C1 segment of cervical spinal cord (tissue), 14 donors: ENCODE measurements at places on chromosomes 4 and X.

- DNase-seq, result no peak
Observed at GRCh38 chr4:37510626-37511025, 175.6 kb downstream of the RELL1 start.

GRCh38 chr4:156941940-156942548, 29.6 kb downstream of the PDGFC start:
- no peak for DNase-seq

DNA sequence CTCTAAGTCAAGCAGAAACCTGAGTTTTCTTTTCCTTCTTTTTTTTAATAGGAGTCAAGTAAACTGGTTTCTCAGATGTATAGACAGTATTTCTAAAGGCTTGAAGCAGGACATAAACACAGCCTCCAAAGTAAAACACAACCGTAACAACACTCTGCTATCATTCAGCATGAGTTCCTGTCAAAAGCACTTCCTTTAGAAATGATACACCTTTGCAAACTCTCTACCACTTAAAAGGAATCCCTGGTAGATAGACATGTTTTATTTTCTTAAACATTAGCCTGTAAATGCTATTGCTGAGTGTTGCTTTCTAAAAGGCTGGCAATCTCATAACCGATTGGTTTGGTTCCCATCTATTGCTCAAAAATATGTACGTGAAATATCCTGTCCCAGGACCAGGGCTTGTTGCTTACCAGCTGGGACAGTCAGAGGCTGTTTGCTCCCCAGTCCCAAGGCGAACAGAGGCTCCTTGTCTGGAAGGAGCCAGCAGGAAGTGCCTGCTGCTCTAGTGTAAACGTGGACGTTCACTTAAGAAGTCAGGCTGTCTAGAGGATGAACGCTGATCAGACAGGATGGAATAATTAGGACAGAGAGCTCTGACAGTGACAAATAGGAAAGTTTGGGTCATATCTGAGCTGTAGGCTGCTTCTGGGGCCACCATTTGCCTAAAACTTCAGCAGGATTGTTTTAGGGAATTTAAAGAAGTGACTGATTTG, 173.9 kb upstream of the KLF3 start:
- DNase-seq, result peak; percentile 1

- no peak for DNase-seq
Observed at GRCh38 chr4:113540859-113541258, 220.7 kb downstream of the CAMK2D start.

- no peak for DNase-seq
Observed at GRCh38 chr4:147960971-147961370, 229.1 kb downstream of the ARHGAP10 start.

DNA sequence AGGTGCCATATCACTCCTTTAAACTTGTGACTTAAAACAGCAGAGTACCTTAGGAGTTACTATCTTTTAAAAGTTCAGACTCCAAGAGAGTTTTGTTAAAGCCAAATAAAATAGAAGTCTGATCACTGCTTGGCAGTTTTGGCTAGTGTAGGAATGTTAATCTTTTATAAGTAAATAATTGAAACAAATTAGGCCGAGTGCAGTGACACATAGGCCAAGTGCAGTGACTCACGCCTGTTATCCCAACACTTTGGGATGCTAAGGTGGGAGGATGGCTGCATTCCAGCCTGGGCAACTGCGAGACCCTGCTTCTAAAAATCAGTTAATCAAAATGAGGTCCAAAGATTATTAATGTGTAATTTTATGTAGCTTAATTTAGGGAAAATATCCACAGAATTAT, 37.2 kb downstream of the WDR44 start:
- no peak for DNase-seq

DNA sequence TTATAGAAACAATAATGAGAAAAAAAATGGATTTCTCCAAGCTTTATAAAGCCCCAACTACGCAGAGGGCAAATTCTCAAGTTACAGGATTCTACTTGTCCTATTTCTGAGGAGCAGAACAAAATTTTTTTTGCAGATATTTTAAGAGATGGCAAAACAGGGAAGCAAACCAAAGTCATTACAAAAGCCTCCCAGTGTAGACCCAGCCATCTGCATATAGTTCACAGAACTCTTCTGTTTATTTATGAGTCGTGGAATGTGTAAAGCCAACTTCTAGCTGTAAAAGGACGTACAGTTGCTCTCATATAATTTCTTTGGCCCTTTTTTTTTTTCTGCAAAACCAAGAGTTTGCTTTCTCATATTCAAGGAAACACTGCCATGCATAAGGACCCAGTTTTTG, 120.4 kb downstream of the PCDH7 start:
- no peak for DNase-seq

GRCh38 chr4:185938654-185939053, 126.7 kb upstream of the SORBS2 start:
- DNase-seq, result no peak

DNA sequence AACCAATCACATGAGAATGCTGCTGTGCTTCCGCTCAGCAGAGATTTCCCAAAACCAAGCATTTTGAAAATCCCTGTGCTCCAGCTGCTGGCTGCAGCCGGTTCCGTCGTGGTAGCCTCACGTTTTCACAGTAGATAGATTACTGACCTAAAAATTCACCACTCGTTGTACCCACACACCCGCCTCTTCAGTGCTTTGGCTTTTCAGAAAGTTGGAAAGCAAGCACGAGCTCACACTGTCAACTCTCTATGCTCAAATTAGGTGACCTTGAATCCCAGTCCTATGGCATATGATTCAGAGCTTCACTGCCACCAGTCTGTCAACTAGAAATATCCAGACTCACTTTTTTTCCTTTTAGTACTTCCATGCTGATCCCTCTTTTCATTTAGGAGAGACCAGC, 168.9 kb downstream of the DCTD start:
- DNase-seq, result no peak

- DNase-seq, result no peak
Observed at GRCh38 chrX:97389761-97390192, 506.1 kb downstream of the RPA4 start.

DNA sequence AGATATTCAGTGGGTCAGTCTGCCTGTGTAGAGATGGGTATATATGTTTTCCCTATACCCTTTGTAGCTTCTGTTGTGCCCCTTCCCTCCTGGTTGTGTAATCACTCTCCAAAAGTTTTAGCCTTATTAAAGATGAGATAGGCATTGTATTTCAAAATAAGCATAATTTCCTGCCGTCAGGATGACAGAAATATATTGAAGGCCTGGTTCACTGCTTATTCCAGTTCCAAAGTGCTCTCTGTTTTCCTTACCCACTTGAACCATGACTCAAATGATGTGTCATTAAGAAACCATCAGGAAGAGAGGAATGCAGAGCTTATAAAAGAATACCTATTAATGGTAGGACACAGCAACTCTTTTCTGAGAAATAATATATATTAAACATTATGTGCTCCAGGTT, 178.5 kb downstream of the GABRB1 start:
- no peak for DNase-seq

DNA sequence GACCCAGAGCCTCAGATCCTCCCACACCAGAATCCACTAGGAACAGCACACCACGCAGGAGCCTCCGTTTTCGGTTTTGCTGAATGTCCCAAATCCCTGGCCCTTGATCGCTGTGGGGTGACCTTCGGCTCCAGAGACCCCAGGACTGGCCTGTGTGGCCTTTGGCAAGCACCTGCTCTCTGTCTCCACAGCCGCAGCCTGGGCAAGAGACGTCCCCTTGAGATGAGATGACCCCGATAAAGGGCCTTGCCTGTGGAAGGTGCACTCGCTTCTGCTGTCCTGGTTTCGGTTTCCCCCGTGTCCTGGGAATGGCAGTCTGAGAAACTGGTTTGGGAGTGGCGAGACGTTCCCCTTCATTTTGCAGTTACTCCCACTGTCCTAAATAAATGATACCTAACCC, 9.6 kb downstream of the PSAPL1 start:
- DNase-seq, result no peak

GRCh38 chr4:76989391-76990061, 40.0 kb downstream of the SEPTIN11 start:
- DNase-seq, result no peak

- DNase-seq, result no peak
Observed at GRCh38 chrX:129787336-129788055, 7.7 kb downstream of the SASH3 start.

DNA sequence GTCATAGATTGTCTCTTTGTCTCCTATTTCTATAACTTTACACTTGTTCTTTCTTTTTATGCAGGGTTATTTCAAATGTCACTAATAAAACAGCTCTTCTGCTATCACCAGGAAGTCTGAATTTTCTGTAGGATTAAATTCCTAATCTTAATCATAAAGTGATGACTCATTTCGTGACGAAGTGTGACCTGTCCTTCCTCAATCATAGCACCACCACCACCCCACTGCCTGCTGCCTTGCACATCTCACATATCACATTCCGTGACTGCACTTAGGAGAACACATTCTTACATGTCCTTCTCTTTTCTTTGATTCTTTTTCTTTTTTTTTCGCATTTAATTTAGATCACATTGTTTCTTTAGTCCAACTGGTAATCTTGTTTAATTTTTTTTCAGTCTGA, 57.7 kb upstream of the UGT2B7 start:
- no peak for DNase-seq

GRCh38 chr4:38151873-38152272, 191.7 kb downstream of the PTTG2 start:
- DNase-seq, result no peak

DNA sequence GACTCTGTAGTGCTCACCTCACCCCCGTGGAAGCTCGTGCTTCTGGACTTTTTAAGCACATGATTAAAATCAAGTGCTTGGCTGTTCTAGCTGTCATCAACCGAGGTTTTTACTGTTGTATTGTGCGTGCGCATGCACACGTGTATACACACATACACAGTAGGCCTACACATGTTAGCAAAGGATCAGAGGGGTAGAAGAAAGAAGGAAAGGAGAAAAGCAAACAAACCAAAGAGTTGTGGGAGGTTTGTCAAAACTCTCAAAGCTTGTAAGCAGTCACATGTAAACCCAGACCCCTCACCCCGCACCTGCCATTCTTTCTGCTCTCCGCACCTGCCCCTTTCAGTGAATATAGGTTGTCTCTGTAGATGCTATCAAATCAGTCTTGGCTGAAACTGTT, 311.8 kb downstream of the HS3ST1 start:
- no peak for DNase-seq

- no peak for DNase-seq
Observed at GRCh38 chrX:135410861-135411627, 10.7 kb upstream of the SMIM10L2A start.

- peak; percentile 8 for DNase-seq
Observed at GRCh38 chrX:129777218-129778030, 2.3 kb upstream of the SASH3 start.

GRCh38 chr4:7170012-7170411, 22.3 kb upstream of the SORCS2 start:
- DNase-seq, result no peak

DNA sequence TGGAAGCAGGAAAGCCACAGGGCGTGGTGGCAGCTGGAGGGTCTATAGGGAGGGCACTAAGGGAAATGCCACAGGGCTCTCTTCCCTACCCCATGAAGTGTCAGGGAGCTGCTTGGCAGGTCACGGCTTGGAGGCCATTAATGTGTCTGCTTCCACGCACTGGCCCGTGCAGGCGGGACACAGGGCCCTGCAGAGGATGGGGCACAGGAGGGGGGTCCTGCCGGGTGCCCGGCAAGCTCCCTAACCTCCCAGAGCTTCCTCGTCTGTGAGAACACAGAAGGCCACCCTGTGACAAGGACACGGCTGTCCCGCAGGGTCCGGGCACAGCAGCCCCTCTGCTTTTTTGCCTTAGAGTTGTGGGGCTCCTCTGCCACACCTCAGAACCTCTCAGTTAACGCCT, 25.5 kb downstream of the FAM53A start:
- no peak for DNase-seq

- DNase-seq, result no peak
Observed at GRCh38 chrX:134180601-134181274, 56.2 kb upstream of the CCDC160 start.

GRCh38 chr4:6942238-6942800, 32.7 kb downstream of the TBC1D14 start:
- DNase-seq, result no peak

GRCh38 chrX:42837101-42837726, 59.3 kb upstream of the PPP1R2C start:
- no peak for DNase-seq

GRCh38 chrX:120015145-120016067, 62.1 kb downstream of the RHOXF2B start:
- no peak for DNase-seq

GRCh38 chr4:60463857-60464502, 736.1 kb upstream of the ADGRL3 start:
- DNase-seq, result no peak

DNA sequence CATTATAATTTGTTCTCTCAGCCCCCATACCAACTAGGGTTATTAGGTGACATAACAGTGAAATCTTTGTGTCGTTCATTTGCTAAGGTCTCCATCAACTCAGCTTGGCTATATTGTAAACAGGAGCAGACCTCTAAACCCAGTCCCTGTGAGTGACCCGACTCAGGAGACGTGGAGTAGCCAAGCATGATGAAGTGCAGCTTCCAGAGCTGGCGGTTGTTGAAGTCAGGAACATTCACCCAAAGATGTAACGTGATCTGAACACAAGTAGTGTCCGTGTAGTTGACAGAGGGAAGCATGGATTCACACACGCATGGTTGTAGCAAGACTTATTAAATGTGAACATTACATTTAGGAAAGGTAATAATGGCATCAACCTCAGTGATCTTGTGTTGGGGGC, 102.3 kb downstream of the FAM193A start:
- no peak for DNase-seq

DNA sequence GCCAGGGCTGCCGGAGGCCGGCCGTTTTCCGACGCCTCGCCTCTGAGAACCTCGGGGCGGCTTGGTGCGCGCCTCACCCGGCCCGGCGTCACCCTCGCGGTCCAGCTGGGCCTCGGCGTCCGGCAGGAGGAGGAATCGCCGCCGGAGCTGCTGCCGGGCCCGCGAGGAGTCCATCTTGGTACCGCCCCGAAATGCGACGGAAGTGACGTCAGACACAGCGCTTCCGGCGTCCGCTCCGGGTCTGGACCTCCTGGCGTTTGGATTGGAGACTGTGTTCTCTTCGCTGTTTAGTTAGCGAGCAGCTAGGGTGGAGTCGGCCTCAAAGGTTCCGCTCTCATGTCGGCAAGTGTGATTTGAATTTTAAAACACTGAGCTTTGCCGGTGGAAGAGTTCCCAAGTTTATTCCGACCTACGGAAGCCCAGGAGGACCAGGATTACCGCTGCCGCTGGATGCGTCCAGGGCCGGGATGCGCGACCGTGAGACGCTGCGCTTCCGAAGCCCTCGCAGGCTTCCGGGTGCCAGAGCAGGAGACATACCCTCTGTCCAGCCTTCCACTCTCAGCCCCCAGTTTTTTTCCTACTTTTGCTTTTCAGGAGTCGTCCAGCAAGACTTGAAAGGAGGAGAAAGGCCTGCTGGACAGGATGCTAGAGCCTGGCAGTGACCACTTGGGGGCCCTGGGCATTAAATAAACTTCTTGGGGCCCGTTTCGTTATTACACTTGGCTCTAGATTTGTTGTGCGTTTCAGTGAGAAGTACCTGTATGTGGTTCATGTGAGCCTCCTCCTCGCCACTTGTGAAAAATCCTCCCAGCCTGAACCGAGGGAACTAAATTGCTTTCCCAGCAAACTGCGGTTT, at the start of gene TMEM128:
TSS of gene TMEM128 (minus strand) at position 195 of the 856 bp plus-strand sequence. CDS start at position 174, 21 bp downstream.
- DNase-seq, result peak; percentile 92

- DNase-seq, result no peak
Observed at GRCh38 chr4:183436417-183436816, 8.0 kb upstream of the CDKN2AIP start.
